ENCODE measurements at places on chromosomes 5 and 9. TPM values are rescaled to one million over a fixed set of nuclear protein-coding genes. Genes with fewer than 3 reads are reported as not detected.

The PAPPA gene
- 4.7 TPM for total RNA-seq

GRCh38 chr9:111659691-111660090 lies 1.7 kb upstream of the GNG10 start:
- DNase-seq = no peak

The SLU7 gene
- total RNA-seq = 44.5 TPM

The TMC1 gene
- not detected for total RNA-seq

- no peak for DNase-seq
Observed at GRCh38 chr5:27015758-27016157, 22.6 kb downstream of the CDH9 start.

The ALAD gene
- 15.0 TPM for total RNA-seq

DNA sequence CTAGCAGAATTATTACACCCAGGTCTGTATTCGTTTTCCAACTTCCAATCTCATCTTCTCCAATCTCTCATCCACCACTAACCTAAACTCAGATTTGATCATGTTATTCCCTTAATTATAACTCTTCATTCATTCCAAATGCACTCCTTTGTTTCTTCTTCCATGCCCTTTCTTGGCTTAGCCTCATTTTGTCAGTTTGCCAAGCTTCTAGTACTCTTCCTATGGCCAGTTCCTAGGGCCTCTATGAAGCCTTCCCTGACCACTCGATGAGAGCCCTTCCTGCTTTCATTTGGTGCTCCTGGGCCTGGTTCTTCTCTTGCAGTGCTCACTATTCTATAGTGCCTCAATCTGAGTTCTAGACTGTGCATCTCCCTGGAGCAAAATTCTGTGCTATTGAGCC lies 5.8 kb downstream of the FAM219A start:
- no peak for DNase-seq

The ADAMTS12 gene
- total RNA-seq = 11.6 TPM

- DNase-seq = no peak
Observed at GRCh38 chr9:26510137-26510536, 382.5 kb downstream of the CAAP1 start.

DNA sequence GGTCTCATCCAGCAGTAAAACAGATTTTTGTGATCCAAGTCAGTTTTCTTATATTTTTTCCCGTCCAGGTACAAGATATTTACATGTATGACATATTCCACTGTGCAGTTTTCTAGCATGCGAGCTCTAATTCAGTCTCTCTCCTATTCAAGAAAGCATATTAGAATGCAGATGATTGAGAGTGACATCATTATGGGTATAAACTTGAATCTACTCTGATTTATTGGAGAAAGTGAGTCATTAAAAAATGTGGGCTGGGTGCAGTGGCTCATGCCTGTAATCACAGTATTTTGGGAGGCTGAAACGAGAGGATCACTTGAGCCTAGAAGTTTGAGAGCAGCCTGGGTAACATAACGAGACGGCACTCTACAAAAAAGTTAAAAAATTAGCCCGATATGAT lies 6.2 kb downstream of the FER start:
- DNase-seq = peak; percentile 57

The MARCHF3 gene
- 15.9 TPM for total RNA-seq

GRCh38 chr9:14027116-14027800 lies 286.7 kb downstream of the NFIB start:
- peak; percentile 53 for DNase-seq

DNA sequence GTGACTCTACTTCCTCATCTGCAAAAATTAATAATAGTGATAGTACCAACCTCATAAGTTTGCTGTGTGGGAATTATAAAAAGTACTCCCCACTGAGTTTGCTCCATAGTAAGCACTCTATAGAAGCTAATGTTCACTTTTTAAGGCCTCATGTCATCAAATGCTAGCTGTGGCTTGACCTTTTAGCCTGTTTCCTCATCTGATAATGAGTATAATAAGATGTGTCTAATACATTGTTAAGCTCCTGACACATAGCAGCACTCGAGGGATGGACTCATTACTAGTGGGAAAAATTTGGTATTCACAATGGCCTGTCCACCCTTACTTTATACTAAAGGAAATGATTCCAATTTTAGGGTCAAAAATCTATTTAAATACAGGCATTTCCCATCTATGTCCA lies 26.1 kb upstream of the CAST start:
- DNase-seq = no peak

- DNase-seq = no peak
Observed at GRCh38 chr5:15321776-15322175, 178.2 kb upstream of the FBXL7 start.

DNA sequence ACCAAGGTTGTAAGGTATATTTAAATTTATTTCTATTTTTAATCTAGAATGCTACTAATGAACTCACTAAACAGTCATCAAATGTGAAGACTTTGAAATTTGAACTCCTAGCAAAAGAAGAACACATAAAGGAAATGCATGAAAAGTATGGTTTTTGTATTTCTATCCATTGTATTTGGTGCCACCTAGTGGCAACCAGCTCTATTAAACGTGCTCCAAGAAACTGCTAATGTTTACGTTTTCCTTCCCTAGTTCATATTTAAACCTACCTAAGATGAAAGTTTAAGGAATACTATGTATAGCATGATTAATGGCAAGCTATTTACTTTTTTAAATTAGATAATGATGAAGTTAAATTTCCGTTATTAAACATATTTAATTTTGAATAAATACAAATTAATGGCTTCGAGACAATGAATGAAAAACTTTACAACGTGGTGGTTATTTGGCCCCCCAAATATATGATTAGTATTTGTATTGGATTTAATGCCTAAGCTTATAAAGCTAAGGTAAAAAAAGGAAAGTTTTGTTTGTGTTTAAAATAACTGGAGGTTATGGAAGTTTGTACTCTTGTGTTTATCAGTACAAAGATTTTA lies 115.9 kb upstream of the SH3GL2 start:
- peak; percentile 61 for DNase-seq

The MSX2 gene
- total RNA-seq = 4.9 TPM

GRCh38 chr9:121217609-121218292 lies 16.1 kb upstream of the RAB14 start:
- DNase-seq = peak; percentile 63

- no peak for DNase-seq
Observed at GRCh38 chr5:180801596-180802324, 846 bp downstream of the MGAT1 start.

GRCh38 chr9:126399251-126399650 lies 72.6 kb downstream of the MVB12B start:
- no peak for DNase-seq

GRCh38 chr9:27808864-27809263 lies 235.6 kb upstream of the C9orf72 start:
- no peak for DNase-seq

The LCN2 gene
- not detected for total RNA-seq

The CAVIN4 gene
- 5.2 TPM for total RNA-seq

The RASGEF1C gene
- total RNA-seq = not detected

The NOP16 gene
- 28.1 TPM for total RNA-seq

The ZNF300 gene
- 7.2 TPM for total RNA-seq

The HSPA5 gene
- 79.3 TPM for total RNA-seq

GRCh38 chr5:126744836-126745235 lies 32.1 kb upstream of the LMNB1 start:
- no peak for DNase-seq

- no peak for DNase-seq
Observed at GRCh38 chr5:163938595-163938994, 433.2 kb downstream of the MAT2B start.
